Activated CD8-positive, alpha-beta T cell treated with anti-CD3 and anti-CD28 coated beads, Interleukin-2, amount 10 ng/mL, durations not matched to agents 7 days and 5 days (primary cell): ENCODE measurements at places on chromosomes 1 and 21.

DNA sequence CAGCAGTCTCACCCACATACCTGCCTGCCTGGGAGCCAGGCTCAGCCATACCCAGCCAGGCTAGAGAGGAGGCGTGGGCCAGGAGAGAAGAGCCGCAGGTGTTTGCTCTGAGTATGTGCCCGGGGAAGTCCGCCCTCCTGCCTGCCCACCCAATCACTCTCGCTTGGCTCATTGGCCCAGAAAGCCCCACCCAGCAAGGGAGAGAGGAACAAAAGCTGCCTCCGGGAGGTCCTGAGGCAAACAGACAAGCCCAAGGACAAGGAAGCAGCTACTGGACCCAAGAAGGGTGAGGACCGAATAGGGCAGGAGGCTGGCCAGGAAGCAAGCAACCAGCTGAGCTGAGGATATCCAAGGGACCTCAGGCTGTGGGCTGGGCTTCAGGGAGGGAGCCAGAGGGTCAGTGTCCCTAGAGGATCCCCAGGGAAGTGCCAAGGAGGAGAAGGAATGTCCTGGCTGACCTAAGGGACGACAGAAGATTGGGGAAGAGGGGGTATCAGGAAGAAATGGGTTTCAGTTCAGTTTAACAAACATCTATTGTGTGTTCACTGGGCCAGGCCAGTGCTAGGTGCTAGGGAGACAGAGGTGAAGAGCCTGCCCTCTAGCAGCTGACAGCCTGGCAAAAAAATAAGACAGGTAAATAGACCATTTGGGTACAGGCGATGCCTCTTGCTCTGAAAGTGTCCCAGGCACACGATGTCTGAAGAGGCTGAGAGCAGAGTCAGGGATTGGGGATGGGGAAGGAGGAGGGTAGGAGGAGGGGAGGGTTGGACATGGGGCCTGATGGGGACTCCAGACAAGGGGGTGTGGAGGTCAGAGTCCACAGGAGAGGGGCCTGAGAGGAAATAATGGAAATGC lies at the start of gene GJB4:
TSS of gene GJB4 (plus strand) at position 238 of the 855 bp plus-strand sequence. CDS start 1,515 bp downstream, outside the sequence.
- no peak for DNase-seq

- DNase-seq = peak; percentile 42
Observed at GRCh38 chr1:229410692-229411433, 23.0 kb downstream of the ACTA1 start.

DNA sequence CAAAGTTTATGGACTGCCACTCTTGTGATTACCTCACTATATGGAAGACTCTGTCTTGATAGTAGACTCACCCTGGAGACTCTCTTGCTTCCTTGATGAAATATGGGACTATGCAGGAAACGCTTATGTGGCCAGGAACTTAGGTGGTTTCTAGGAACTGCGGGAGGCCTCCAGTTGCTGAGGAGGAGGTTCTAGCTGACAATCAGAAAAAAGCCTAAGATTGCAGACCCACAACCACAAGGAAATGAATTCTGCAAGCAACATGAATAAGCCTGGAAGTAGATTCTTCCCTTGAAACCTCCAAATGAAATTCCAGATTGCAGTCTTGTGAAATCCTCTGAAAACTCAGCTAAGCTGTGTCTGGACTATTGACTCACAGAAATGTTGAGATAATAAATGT lies 88.9 kb upstream of the COL11A1 start:
- no peak for DNase-seq

GRCh38 chr1:184405801-184406142 lies 18.9 kb downstream of the C1orf21 start:
- DNase-seq = no peak

DNA sequence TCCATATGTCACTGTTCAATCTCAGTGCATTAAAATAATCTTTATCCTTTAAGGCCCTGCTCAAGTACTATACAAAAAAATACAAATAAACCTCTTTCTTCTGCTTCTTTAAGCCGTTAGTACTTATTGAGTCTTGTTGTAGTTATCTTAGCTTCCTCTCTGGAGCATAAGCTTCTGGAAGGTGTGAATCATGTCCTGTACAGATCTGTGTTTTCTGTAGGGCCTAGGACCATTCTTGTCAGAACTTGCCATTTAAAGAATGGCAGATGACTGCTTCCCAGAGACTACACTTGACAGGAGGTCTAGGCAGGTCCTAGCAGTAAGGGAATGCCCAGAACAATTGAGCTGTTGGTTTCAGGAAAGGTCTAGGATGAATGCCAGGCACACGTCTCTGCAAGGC lies 12.9 kb downstream of the NEK7 start:
- no peak for DNase-seq

- DNase-seq = no peak
Observed at GRCh38 chr1:184555665-184556641, 169.1 kb downstream of the C1orf21 start.

GRCh38 chr21:31162827-31163226 lies 124.6 kb upstream of the KRTAP19-8 start:
- no peak for DNase-seq
